ENCODE measurements at places on chromosomes 11 and 22.

DNA sequence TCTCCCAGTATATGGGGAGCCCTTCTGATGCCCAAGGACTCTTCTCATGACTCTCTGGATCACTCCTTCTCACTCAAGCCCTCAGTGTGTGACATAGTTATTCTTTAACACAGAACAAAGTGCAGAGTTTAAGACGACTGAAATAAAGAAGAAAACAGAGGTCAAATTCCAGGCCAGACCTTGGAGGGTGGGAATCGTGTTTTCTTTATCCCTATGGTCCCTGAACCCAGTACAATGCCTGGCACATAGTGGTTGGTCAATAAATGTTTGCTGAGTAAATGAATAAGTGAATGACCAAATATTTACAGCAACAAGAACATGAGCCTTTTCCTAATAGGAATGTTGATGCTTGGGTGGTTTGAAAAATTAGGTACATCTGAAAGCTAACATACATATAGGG is 28.8 kb downstream of the VSTM5 start:
- DNase-seq: no peak

GRCh38 chr22:44023404-44024287 is 456 bp upstream of the PARVB start:
- DNase-seq: no peak

DNA sequence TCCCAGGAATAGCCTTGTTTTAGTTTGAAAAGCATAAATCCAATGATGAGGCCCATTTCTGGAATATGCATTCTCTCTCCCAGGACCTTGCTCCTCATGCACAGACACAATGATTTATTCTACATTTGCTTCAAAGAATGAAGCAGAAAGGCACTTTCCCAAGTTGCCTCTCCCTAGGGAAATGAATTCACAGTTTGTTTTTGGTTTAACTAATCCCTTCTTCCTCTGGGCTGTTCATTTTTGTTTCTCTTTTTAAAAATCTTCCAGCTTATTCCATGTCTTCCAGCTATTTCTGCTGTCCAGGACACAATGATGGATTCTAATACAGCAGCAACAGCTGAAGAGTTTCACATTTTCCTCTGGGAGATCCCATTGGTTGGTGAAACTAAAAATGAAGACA is 1529.2 kb upstream of the TENM4 start:
- DNase-seq: no peak

DNA sequence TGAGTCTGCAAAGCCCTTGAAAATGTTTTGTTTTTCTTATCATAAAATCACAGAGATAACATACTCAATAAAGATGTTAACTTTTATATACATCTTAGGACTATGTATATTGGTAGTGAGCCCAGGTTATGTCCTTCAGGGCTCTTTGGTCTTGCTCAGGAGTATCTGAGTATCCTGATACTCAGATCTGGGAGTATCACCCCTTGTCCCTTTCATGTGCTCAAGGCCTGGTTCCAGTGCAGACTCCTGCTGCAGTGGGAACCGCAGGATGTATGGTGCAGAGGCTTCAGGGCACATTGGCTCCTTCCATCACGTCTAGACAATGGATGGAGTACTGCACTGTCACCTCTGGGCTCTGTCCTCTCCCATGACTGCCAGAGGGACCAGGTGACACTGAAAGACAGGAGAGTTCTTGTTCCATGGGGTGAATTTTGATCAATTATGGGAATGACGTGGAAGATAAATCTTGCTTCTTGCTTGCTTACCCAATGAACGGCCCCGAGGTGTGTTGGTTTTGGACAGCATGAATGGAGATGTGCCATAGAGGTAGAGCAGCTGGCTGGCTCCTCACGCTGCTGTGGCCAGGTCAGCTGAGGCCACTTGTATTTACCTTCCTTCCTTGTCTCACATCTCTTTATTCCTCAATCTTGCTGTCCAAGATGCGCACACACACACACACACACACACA is 215.5 kb downstream of the ARHGAP42 start:
- no peak for DNase-seq

DNA sequence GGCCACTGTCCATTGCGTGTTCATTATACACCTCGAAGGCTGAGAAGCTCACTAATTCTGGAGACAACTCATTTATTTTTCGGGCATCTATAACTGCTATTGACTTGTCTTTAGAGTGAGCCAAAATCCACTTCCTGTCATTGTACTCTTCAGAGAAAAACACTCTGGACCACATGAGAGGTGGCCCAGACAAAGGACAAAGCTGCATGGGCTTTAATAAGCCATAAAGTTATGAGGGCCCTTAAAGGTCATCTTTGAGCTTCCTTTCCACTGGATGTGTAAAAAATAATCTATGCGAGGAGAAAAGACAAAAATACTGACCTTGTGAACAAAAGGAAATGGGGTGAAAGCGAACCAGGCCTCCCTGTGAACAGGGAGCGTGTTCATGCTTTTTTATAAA is 63.5 kb upstream of the ZC3H12C start:
- DNase-seq: no peak

DNA sequence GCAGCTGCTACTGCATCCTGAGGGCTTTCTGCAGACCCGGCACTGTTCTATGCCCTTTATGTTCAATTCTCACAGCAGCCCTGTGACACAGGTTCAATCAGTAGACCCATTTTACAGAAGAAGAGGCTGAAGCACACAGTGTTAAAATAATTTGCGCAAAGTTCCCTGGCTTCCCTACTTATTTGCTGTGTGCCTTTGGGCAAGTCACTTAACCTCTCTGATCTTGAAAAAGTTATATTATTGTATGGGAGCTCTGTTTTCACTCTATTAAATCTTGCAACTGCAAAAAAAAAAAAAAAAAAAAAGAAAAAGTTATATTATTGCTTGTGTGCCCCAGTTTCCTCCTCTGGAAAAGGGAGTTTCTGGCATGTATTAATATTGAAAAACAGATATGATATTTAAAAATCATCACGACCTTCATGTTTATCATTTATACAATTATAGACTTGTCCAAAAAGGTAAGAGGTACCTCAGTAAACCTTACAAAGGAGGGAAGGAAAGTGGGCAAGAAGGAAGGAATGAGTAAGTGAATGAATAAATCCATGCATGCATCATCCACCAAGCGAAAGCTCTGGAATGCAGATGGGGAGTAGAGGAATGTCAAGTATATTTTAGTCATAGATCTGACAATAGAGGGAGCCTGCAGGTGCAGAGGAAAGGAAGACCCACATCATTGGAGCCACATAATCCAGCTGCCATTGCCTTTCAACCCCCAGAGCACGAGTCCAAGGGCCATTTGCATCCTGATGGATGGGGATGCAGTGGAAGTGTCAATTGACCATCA is 21.2 kb upstream of the ISX start:
- DNase-seq: no peak

GRCh38 chr11:91773090-91773489 is 451.5 kb upstream of the FAT3 start:
- no peak for DNase-seq

DNA sequence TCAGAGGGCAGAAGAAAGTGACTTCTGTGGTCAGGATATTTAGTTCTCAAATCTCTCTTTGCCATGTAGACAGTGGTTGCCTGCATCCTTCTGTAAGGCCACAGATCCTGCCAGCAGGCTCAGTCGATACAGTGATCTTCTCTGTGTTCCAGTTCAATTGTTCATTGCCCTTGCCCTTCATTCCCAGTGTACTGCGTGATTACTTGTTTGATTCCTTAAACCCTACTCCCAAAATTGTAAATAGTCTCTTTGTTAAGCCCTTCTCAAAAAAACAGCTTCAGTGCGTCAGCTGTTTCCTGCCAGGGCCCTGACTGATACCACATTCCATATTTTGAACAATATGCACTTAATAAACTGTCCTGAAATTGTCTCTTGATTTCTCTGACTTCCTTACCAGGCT is 9.3 kb upstream of the TYR start:
- DNase-seq: no peak

GRCh38 chr11:14253421-14253820 is 105.6 kb downstream of the RRAS2 start:
- no peak for DNase-seq

- no peak for DNase-seq
Observed at GRCh38 chr11:126443120-126443519, 87.6 kb downstream of the ST3GAL4 start.

GRCh38 chr11:124832571-124832970 is 32.4 kb upstream of the MSANTD2 start:
- no peak for DNase-seq

- no peak for DNase-seq
Observed at GRCh38 chr22:28075358-28075981, 156.4 kb upstream of the PITPNB start.

- DNase-seq: no peak
Observed at GRCh38 chr22:26797910-26798309, 140.5 kb downstream of the MIAT start.

DNA sequence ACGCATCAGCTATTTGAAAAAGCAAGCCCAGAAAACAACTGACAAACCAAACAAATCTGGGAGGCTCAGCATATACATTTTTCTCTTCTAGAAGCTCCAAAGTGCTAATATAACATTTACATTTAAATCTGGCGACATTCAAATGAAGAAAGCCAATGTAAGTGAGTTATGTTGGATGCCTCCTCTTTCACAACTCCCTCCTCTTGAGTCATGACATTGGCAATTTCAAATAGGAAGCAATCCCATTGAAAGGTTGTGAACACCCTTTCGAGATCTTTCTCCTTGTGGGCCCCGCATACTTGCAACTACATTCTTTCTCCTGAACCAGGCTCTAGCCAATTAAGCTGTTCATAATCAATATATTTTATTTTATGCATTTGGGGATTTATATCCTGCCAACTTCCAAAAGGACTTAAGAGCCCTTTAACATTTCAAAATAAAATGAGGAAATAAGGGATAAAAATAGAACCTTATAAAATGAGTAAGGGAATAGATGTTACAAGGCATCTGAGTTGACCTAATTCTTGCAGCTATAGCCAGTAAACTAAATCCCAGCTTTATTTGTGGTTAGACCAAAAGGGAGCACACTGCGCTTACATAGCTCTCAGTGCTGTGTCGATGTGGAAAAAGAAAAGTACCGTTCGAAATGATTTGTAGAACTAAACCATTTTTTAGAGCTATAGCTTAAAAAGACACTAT is 129.5 kb upstream of the SESN3 start:
- DNase-seq: no peak

- no peak for DNase-seq
Observed at GRCh38 chr22:46897246-46897623, 134.8 kb downstream of the TBC1D22A start.

GRCh38 chr11:104442321-104442720 is 278.4 kb upstream of the PDGFD start:
- DNase-seq: no peak

- DNase-seq: no peak
Observed at GRCh38 chr11:85133636-85134035, 493.5 kb downstream of the DLG2 start.

DNA sequence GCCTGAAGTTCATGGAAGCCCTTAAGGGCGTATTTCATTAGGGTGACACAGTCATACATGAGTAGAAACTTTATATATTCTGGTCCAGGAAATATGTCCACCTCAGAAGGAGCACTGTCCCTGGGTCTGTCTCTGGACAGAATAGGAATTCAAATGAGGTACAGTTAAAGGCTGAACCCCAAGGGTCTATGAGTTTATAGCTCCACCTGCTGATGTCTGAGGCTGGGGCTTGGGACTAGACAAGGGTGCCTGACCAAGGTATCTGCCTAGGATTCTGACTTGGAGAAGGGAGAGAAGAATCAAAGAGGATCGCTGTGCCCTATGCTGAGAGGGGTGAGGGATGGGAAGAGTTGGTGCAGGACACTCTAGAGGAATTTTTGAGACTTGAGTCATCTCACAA is 14.9 kb downstream of the HEPHL1 start:
- DNase-seq: no peak
